Effector memory CD4-positive, alpha-beta T cell (primary cell): ENCODE measurements at places on chromosomes 5 and 9.

DNA sequence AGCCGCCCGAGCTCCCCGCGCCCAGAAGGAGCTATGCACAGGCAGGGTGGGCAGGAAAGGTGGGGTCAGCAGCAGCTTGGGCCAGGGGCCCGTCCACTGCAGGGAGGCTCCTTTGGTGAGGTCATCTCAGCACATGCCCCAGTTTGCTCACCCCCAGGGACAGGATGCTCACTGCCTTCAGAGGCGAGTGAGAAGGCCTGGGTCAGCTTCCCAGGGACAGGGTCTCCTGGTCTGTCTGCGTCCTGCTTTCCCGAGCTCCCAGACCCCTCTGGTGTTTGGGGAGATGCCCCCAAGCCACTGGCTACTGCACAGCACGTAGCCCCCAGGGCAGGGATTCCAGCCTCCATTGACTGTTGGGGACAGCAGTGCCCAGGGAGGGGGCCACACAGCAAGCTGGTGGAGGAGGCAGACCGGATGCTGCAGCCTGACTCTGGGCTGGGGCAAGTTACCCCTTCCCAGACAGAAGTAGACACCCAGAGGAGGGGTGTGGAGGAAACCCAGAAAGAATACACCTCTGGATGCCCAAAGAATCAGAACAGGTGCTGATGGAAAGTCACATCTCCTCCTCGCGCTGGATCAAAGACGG, 581 bp upstream of the SARDH start:
- no peak for DNase-seq

GRCh38 chr5:135373736-135374515, 25.1 kb downstream of the MACROH2A1 start:
- no peak for DNase-seq

DNA sequence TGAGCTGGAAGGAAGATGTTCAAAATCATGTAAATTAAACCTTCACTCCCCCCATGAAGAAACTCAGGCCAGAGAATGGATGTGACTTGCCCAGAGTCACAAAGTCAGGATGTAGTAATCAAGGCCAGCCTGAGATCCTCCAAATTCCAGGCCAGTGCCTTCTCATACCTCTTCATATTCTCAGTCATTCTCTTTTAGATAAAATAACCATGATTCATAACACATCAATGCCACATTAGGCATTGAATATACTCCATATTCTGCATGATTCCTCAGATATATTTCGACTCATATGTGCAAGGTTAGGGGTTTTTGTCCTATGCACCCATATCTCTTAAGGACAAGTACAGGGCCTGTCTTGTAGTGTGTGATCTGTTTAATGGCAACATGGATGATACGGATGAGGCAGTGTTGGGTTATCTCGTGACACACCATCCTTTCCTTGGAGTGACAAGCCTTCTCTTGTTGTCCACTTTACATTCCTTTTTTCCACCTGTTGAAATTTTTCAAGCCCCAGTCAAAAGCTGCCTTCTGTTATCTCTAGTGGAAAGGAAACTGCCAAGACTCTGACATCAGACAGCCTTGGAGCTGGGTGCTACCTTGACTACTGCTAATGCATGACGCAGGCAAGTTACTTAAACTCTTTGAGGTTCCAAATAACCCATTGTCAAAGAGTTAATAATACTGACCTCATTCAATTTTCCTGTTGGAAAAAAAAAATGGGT, 227.5 kb upstream of the NR4A3 start:
- DNase-seq: no peak

GRCh38 chr5:16489322-16489791, 23.8 kb upstream of the ZNF622 start:
- DNase-seq: no peak

DNA sequence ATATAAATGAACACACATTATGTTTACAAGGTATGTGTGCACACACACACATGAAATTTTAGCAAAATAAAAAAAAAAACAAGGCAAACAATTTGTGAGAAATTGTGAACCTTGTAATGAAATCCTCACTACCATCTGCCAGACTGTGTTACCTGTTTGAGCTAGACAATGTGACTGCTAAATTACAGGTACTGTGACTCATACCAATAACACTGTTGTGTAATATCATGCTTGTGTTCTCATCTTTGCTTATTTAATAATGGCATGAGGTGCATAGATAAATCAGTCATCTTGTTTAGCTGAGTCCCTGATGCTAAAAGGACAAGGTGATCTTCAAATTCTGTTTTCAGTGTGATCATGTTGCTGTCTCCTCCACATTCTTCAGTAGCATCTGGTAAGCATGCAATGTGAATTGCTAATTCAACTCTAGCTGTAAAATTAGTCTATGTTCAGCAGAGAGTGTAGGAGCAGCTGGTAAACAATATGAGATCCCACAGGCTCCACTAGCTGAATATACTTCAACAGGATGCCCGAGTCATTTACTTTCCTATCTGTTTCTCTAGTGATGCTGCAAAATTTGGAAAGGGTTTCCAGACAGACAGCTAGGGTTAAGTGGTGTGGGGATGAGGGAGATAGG, 966.3 kb upstream of the C9orf72 start:
- DNase-seq: no peak

DNA sequence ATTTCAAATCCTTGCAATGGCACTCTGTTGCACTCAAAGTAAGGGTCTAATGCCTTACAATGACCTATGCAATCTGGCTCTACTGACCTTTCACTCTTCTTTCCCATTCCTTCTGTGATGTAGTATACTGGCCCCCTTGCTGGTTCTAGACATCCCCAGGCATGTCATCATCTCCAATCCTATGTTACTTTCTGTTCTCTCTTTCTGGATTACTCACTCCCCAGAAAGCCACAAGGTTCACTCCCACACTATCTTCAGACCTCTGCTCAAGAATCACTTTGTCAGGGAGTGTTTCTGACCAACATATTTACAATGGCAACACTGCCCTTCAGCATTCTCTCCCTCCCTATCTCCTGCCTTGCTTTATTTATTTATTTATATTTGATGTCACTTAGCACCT, 802.2 kb upstream of the WWC1 start:
- DNase-seq: no peak

DNA sequence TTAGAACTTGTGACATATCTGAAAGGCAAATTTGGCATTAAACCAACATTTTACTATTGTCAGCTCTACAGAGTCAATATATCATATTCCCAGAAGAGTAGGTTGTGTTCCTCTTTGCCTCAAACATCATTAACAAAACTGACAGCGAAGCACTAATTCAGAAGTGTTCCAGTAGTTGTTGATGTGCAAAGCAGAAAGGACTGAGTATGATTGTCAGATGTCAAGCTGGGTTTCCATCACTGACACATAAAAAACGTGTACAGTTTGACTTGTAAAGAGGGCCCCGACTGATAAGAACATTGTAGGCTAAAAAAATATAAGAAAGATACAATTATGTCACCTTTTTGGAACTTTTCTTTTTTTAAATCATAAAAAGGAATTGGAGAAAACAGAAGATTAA, 101.5 kb upstream of the ZNF608 start:
- DNase-seq: no peak

DNA sequence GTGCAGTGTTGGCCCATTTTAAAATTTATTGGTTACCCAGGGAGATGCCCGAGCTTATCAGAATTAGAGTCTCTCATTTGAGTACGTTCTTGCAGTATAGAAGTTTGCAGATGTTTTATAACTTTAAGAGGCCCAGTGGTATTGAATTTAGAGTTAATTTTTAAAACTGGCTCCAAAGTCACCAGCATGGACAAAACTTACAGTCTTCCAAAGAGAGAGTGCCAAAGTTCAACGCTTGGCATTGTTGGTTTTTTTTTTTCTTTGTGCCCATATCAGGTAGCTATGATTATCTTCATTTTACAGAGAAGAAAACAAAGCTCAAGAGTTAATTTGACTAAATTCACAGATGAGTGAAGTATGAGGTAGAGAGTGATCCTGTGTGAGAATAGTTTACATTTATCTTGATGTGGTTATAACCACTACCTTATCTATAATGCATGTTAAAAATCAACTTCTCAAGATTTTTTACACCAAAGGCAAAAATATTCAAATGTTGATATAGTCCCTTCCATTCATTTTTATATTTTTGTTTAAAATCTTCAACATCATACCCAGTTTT, 273.7 kb upstream of the DMRT1 start:
- DNase-seq: no peak

DNA sequence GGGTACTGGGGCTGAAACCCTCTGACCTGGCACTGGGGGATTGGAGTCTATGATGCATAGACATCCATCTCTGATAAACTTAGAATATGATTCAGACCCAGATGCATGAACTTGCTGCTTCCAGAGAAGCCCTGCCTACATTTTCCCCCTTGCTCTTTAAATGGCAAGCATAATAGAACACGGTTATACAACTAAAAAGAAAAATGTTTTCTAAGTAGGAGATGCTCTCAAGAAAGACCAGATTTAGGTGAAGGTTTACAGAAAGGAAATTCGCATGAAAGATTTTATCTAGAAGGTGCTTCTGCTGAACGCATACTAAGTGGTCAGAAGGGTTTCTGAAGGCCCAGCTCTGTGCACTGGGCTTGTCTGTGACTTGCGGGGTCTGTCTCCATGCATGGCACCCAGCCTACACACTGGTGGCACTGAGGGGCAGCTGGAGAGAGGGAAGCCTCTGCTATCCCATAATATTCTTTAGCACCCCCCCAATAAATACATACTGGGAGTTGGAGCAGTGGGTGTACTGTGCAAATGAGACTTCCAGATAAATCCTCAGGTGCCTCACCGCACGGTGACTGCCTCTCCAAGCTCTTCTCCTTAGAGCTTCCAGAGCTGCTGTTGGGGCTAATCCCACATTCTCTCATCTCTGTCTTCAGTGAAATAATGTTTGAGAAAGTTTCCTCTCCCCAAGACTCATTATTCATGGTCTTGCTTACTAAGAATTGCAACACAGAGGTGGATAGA, 114.6 kb downstream of the FSTL4 start:
- no peak for DNase-seq

- no peak for DNase-seq
Observed at GRCh38 chr5:8247049-8247899, 378.3 kb downstream of the MTRR start.

- no peak for DNase-seq
Observed at GRCh38 chr9:120405134-120405533, 174.8 kb downstream of the CDK5RAP2 start.

GRCh38 chr5:157581901-157582300, 6.3 kb upstream of the ADAM19 start:
- DNase-seq: no peak

- no peak for DNase-seq
Observed at GRCh38 chr5:102659151-102659550, 96.0 kb upstream of the PAM start.

DNA sequence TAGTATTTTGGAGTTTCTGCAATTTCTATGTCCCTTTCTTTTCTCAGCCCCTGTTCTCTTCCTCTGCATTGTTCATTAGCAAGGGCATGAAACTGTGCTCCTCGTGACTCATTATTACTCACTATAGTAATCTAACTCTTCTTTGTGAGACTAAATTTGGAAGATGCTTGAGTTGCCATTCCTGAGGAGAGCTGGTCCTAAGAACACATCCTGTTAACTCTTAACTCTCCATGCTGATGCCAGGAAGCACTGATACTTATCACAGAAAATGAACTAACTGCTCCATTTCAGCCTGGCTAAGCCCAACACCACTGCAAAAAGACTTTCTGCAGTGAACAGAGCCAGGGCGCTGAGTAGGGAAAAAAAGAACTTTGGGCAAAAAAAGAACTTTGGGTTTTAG, 10.6 kb upstream of the CSNK1A1 start:
- no peak for DNase-seq

DNA sequence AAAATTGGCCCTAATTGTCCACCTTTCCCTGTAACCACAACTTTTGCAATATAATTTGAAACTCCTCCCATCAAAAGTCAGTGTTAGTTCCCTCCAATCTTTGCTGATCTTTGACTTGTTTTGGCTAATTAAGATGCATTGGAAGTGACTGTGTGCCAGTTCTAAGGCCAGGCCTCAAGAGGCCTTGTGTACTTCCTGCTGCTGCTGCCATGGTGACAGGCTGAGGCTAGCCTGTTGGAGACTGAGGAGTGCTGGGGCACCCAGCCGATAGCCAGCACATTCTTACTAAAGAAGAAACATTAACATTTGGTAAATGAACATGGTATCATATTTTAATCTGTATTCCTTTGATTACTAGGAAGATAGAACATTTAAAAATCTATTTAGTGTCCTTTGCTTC, 86.5 kb downstream of the SREK1 start:
- DNase-seq: no peak

GRCh38 chr5:40240111-40240510, 439.6 kb upstream of the PTGER4 start:
- no peak for DNase-seq

DNA sequence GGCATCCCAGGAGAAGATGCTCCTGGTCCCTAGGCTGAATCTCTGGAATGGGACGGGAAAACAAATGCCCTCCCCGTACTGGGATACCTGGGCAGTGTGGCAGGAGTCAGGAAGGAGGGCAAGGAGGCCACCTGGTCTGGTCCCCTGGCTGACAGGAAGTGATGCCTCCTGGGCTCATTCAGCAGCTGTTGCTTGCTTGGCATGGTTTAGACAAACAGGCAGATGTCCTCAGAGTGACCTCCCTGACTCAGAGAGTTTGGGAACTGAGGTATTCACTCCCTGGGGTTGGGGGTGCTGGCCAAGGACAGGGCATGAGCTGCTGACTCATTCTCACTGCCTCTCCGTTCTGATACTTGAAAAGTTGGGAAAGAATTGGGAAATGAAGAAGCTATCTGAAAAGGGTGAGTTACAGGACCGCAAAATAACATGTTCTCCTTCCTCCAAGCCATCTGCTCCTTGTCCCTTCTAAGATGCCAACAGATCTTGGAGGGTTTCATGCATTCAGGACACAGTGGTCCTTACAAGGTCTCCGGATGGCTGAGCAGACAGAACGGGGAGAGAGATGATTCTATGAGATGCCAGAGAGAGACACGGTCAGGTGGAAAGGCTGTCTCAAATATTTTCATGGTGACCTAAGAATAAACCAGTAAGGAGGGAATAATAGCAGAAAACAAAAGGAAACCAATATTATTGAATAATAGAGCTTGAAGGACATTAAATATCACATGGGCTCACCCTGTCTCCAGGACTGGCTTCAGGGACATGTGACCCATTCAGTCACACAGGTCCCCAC, 534.5 kb downstream of the BNC2 start:
- no peak for DNase-seq

- no peak for DNase-seq
Observed at GRCh38 chr5:104082754-104083153, 520.2 kb upstream of the NUDT12 start.

DNA sequence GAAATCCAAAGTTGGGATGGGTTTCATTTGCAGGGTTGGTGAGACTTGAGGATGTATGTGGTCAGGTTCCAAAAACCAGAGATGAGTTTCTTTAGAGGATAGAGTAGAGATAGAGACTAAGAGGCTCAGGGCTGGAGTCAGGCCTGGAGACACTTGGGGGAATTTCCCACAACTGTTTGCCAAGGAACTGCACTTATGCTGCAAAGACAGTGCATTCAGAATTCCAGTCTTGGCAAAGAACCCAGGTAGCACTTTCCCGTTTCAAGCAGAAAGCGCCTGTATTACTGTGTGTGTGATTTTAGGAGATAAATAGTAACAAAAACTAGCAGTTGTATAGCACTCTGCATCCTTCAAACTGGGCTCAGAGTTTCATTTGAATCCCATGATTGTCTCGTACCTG, 55.4 kb downstream of the SNCAIP start:
- no peak for DNase-seq
